ENCODE measurements at places on chromosomes 1 and 21.

DNA sequence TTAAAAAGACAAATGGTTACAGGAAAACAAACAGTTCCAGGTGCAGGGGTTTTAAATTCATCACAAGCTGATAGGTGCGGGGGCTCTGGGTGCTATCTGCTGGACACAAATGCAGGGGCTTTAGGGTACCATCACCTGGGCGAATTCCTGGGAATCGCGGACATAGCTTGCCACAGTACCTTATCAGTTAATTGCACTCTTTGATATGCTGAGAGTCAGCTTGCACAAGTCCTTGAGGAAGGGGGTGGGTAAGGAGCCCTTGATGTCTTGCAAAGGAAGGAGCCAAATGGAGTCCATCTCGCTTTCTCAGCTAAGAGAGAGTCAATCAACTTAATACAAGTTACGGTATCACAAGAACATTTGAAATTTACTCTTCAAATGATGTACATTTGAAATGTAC, 25.4 kb upstream of the TMEM54 start:
- DNase-seq = no peak

GRCh38 chr1:228944296-228944695, 209.0 kb downstream of the RHOU start:
- no peak for DNase-seq

DNA sequence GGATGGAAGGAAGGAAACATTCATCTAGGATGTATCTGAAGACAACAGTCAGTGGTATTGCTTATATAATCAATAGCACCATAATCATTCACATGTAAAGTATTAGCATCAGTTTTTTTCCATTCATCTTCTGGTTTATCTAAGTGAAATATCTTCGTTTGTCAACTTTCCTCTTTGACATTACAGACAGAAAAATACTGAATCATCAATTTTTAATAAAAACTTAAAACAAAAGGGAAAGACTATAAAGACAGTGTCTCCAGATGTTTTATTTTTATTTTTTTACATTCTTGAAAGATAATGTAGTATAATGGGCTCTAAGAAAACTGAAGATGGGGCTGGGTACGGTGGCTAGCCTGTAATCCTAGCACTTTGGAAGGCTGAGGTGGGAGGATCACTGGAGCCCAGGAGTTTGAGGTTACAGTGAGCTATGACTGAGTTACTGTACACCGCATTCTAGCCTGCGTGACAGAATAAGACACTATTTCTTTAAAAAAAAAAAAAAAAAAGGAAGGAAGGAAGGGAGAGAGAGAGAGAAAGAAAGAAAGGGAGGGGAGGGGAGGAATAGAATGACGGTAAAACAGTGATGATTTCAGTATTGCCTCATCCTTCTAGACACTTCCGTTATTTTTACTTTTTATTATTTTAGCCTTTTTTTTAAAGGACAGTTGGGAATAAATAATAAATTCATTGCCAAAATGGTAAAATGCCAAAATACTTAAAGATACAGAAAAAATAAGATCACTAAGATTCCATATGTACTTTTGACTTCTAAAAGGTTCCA, 89.5 kb downstream of the NRIP1 start:
- no peak for DNase-seq

DNA sequence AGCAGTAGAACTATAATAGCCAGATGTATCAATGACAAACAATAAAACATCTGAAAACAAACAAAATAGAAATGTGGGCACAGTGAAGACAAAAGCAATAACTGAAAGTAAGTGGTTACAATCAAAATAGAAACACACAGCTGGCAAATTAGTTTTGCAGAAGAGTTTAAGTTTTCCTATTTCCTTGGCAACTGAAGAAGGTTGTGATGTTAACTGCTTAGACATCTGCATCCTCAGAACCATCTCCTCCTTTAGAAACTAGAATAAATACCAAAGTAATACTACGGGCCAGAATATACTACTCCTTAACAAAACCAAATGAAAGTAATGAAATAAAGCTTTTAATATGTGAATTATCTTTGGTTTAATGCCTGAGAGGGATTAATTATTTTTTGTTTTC, 605.5 kb downstream of the LTN1 start:
- no peak for DNase-seq

DNA sequence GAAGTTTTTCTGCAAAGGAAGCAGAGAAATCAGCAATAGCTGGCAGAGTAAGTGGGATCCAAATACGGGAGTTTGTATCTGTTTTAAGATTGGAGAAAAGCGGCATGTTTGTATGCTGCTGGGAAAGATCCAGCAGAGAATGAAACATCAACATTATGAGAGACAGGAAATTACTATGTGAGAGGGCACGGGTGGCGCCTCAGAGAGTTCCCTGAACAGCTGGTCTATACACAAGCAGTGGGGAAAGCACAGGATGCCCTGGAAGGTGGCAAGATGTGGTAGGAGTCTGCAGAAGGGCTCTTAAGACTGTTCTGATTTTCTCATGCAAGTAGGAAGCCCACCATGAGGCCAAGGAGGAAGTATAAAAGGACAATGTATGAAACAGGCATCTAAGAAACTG, 130.4 kb downstream of the RERE start:
- DNase-seq = no peak
